NCI-H2171 (cell line): ENCODE measurements at places on chromosomes 11 and 22.

- DNase-seq = no peak
Measured at GRCh38 chr11:61962213-61963015, 5.0 kb downstream of the FTH1 start.

GRCh38 chr11:11057472-11057854, 199.6 kb upstream of the ZBED5 start:
- DNase-seq = no peak

DNA sequence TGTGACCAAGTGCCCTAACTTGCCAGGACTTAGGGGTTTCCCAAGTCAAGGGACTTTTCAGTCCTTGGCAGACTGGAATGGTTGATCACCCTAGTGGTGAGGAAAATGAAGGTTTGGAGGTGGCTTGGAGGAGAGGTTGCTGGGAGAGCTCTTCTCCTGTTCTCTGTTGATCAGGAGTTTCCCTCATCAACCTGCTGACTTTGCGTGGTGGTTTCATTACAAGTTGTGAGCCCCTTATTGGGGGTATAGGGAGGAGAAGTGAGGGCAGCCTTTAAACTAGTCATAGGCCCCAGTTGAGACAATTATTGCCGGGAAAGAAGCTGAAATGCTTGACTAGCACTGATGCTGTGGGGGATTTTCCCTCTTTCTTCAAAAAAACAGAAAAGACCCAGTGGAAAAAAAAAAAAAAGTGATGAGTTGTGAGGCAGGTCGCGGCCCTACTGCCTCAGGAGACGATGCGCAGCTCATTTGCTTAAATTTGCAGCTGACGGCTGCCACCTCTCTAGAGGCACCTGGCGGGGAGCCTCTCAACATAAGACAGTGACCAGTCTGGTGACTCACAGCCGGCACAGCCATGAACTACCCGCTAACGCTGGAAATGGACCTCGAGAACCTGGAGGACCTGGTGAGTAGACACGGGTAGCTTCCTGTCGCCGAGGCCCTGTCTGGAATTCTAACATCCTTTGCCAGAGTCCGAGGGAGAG, at the start of gene CXCR5:
CXCR5 (plus strand) TSS at position 525 of the 704 bp plus-strand sequence; CDS start at position 575, 50 bp downstream.
- no peak for DNase-seq

- DNase-seq = no peak
Measured at GRCh38 chr11:91243051-91243450, 981.6 kb upstream of the FAT3 start.

- no peak for DNase-seq
Measured at GRCh38 chr22:35688913-35689675, 28.6 kb upstream of the APOL5 start.

GRCh38 chr11:129743112-129743815, 72.4 kb upstream of the TMEM45B start:
- no peak for DNase-seq
